ENCODE measurements at places on chromosomes 2 and 18.
A peak's percentile ranks its signal among the peaks of the same experiment; 100 is the strongest.

GRCh38 chr2:75564026-75564688 lies 3.4 kb upstream of the EVA1A start:
- DNase-seq, result peak; percentile 11

GRCh38 chr18:54720620-54721019 lies 107.7 kb upstream of the RAB27B start:
- DNase-seq, result no peak

GRCh38 chr2:140565756-140566155 lies 1565.1 kb downstream of the LRP1B start:
- DNase-seq, result no peak

DNA sequence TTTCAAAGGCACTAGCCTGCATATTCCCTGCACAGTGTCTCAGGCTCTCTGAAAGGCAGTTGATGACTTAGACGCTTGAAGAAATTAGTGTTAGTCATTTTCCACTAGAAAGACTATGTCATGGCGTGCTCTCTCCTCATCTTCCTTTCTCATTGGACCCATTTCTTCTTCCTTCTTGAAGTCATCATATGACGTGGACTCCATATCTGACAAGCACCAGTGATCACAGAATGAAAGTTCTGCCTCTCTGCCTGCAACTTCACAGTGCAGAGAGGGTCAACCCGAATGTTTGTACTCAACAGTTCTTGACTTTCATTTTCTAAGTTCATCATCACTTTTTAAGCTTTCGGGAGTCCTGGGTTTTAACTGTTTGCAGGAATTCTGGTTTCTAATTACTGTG lies 63.7 kb upstream of the CYRIA start:
- DNase-seq, result no peak

DNA sequence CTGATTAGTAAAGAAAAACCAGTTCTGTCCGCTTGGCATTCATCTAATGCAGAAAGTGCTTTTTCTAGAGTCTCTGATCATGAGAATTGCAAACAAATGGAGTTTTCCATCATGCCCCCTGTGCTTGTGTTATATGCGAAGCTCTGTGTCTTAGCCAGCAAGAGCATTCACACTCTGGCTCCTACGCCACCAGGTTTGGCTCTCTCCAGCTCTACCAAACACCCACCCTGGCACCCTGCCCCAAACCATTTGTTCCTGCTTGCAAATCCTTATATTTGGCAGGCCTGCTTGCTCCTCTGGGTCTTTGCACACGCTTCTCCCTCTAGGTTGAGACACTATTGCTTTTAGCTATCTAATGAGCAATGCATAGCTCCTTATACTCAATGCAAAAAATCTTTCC lies 204.1 kb upstream of the CYRIA start:
- no peak for DNase-seq

DNA sequence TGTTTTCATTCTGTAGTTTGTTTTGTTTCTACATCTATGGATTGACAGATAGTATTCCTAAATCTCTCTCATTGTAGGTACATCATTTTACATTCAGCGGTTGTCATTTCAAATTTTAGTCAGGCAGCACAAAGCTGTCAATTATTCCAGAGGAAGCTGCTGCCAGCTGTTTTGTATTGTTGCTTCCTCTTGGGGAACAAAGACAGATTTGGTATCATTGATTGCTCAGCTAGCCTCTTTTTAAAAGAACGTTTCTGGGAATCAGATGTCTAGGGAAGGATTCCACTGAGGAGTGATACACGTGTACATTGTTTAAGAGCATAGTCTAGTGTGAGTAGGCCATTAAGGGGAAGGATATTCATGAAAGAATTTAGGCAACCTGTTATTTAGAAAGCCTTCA lies 145.8 kb downstream of the AGPS start:
- DNase-seq, result no peak

GRCh38 chr2:120108049-120108448 lies 95.2 kb downstream of the EPB41L5 start:
- DNase-seq, result no peak

DNA sequence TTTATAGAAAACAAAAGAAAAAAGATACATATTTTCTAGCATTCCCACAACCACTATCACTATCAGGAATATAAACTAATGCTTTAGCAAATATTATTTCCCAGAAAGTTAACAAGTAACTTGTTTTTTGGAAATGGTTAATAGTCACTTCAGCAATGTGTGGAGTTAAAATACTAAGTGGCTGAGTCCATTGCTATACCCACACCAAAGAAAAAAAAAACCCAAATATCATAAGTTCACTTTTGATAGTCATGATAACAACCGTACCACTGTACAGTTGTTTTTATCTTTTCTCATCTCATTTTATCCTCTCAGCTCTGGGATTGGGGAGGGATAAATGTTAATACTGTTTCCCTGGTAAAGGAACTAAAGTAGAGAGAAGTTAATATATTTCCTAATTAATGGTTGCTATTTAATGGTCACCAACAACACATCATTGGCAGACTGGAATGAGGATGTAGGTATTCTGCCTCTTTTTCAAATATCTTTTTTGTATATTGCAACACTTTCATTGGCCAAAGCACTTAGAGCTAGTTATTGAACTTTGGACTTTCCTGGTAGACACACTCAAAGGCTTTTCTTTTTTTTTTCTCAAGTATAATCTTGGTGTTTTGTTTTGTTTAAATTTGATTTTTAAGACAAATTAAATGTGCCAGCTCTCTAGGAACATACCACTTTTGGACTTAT lies 18.4 kb upstream of the KANSL1L start:
- no peak for DNase-seq

DNA sequence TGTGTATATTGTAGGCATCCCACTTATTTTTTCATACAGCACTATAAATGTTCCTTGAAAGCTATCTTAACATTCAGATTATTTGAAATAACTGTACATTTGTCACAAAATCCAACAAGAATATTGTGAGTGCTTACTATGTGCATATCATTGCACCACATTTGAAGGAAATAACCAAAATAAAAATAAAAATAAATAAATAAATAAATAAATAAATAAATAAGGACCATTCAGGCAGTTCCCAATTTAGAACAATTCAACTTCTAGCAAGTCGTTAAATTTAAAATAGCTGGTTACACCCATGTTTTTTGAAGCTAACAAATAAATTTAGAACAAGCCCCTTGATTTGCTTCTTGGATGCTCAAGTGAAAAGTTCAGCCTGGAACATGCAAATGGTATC lies 548.3 kb downstream of the ERBB4 start:
- DNase-seq, result no peak

DNA sequence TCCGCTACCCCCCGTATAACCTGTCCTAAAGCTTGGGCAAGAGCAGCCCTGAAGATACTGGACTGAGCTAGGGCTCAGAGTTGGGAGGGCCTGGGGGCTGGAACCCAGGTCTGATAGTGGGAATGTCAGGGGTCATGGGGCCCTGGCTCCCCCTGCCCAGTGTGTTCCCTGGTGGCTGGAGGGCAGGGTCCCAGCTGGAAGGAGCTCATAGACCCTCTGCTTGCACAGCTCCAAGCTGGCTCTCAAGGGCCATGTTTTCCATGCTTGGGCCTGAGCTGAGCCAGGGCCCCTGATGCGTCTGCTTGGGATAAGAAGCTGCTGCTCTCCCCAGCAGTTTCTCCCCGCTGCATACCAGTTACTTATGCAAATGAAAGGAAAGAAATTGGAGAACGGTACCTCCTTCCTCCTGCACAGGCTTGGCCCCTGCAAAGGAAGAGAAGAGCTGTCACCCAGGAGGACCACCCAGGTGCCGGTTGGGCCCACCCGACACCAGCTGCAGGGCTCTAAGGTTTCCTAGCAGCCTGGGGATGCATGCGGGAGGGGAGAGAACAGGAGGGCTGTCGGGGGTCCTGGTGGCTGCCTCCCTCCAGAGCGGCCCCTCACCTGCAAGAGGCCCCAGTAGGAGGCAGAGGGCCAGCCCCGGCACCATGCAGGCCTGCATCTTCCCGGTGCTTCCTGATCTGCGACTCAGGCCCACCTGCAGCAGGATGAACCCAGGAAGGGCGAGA lies 628 bp downstream of the OTOS start:
- no peak for DNase-seq

DNA sequence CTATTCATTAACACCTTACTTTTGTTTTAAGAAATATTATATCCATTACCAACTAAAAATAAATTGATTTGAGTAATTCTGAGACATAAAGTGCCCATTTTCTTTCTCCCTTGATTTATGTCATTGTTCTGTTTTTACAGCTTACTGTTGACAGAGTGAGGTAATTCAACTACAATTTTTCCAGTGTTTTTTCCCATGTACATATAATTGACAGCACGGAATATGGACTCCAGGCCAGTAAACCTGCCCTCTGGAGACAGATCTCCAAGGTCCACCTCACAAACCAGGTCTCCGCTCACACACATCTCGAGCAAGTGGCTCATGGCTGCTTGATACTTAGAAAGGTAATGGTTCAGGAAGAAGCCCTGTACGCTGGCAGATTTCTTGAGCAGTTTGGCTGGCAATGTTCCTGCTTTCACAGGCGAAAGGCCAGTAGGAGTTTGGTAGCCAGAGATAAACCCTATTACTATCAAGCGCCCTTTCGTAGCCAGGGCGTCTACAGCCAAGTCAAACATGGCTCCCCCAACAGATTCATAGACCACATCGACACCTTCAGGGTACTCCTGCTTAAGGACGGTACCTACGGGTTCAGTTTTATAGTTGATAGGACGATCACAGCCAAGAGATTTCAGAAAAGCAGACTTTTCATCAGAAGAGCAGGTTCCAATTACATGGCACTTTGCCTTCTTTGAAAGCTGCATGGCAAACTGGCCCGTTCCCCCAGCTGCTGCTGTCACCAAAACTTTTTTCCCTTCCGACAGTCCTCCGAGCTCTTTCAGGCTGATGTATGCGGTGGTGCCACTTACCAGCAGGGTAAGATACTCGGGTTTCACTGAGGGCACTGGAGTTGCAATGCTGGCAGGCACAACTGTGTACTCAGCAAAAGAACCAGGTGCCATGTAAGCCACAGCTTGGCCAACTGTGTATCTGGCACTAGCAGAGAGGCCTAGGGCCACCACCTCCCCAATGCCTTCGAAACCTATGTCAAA lies 7.4 kb downstream of the PTGR3 start:
- DNase-seq, result no peak

GRCh38 chr2:129904532-129905446 lies 74.7 kb upstream of the RAB6C start:
- DNase-seq, result no peak

DNA sequence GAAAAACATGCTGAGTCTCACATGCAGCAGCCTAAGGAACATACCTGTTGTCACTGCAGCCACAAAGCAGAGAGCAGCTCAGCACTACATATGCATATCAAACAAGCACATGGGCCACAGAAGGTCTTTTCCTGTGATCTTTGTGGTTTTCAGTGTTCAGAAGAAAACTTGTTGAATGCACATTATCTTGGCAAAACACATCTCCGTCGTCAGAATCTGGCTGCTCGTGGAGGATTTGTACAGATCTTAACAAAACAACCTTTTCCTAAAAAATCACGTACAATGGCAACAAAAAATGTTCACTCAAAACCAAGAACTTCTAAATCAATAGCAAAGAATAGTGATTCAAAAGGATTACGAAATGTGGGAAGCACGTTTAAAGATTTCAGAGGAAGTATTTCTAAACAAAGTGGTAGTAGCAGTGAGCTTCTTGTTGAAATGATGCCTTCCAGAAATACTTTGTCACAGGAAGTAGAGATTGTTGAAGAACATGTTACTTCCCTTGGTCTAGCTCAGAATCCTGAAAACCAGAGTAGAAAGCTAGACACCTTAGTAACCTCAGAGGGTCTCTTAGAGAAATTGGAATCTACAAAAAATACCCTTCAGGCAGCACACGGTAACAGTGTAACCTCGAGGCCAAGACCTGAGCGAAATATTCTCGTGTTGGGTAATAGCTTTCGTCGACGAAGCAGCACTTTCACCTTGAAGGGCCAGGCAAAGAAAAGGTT lies 34.1 kb downstream of the ZNF407 start:
- peak; percentile 76 for DNase-seq

- no peak for DNase-seq
Measured at GRCh38 chr18:33051407-33051806, 278.6 kb upstream of the KLHL14 start.

GRCh38 chr2:180130403-180130802 lies 123.3 kb upstream of the CWC22 start:
- no peak for DNase-seq

DNA sequence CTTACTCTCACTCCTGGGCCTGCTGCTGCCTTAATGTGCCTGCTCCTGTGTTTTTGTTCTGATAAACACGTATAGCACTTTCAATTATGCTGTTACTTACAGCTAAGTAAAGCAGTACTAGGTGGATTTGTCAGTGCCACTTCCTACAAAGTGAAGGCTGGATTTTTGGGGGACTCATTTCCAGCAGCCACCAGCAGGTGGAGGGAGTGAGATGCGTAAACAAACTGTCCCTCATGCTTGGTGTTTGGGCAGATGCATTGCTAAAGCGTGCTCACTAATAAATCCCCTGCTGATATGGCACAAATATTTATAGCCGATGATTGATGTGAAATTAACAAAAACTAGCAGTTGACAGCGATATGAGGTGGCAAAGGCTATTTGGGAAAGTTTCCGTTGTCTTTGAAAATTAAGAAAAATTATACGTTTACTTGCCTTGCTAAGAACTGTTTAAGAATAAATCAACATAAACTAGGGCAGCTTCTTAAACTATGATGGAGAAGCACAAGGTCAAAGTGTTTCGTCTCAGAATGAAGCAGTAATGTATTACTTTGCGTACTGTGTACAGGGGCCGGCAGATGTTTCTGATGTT lies 101.7 kb downstream of the AGAP1 start:
- DNase-seq, result peak; percentile 79

GRCh38 chr2:83172841-83173240 lies 1286.2 kb downstream of the SUCLG1 start:
- DNase-seq, result no peak

DNA sequence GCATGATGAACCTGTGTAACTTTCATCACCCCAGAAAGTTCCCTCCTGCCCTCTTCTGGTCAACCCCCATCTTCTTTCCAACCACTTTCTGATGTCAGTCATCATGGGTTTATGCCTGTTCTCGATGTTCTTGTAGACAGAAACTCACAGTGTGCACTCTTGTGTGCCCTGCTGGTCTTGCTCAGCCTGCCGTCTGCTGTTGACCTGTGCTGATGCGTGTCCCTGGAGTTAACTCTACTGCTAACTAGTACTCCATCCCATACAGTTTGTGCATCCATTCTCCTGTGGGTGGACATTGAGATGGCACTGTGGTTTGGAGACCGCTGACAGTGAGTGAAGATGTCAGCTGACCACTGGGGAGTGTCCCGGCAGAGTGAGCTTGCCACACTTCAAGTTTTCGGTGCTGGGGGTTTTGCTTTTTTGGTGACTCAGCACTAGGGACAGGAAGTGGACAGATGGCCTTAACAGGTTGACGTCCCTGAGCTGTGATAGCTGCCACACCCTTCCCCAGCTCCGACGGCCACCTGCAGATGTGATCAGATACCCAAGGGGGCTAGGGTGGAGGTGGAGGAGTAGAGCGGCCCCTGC lies 14.8 kb downstream of the KLHL29 start:
- DNase-seq, result no peak

- no peak for DNase-seq
Measured at GRCh38 chr2:30161929-30162706, 15.3 kb downstream of the YPEL5 start.

GRCh38 chr2:25030702-25031101 lies 11.2 kb upstream of the EFR3B start:
- DNase-seq, result peak; percentile 66

- peak; percentile 75 for DNase-seq
Measured at GRCh38 chr2:127197475-127198385, 22.4 kb downstream of the CYP27C1 start.

- DNase-seq, result no peak
Measured at GRCh38 chr2:10084223-10084865, 4.1 kb upstream of the CYS1 start.

- DNase-seq, result no peak
Measured at GRCh38 chr2:173090276-173090877, 14.7 kb downstream of the MAP3K20 start.
